Activated CD4-positive, CD25-positive, alpha-beta regulatory T cell (primary cell): ENCODE measurements at places on chromosomes 13 and 19.

DNA sequence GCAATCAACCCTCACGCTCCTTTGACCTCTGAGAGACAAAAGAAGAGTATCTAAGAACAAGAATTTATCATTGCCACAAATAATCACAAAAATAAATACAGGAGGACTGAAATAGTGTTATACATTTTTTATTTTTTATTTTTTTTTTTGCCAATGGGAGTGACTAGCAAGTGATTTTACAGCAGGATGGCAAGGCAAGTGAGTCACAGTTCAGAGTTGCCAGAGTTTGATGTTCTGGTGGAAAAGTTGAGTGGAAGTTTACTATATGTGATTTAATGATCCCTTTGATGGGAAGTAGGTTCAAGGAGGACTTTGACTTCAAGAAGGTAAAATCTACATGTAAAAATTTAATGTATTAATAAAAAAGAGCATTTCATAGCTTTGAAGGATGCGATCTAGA is 2691.4 kb downstream of the PCDH9 start:
- DNase-seq = no peak

GRCh38 chr13:106597749-106598395 is 29.9 kb upstream of the ARGLU1 start:
- DNase-seq = no peak

GRCh38 chr13:25625414-25625813 is 253.6 kb downstream of the ATP8A2 start:
- no peak for DNase-seq

DNA sequence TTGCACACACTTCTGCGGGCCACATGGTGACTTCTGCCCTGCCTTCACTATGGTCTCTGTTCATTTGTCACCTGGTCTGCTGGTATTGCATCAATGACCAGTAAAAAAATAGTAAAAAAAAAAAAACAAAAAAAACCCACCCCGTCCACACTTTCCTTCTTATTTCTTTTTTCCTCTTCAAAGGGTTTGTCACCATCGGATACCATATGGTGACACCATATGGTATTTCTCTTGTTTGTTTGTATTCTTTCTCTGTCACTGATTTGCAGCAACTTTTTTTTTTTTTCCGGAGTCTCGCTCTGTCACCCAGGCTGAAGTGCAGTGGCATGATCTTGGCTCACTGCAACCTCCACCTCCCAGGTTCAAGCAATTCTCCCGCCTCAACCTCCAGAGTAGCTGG is 26.2 kb upstream of the OR7C2 start:
- no peak for DNase-seq

GRCh38 chr19:7645163-7645562 is 8.3 kb downstream of the STXBP2 start:
- DNase-seq = no peak

- no peak for DNase-seq
Measured at GRCh38 chr13:113052206-113052605, 53.4 kb upstream of the F7 start.

GRCh38 chr19:54967611-54968010 is 1.4 kb downstream of the NLRP2 start:
- DNase-seq = no peak

GRCh38 chr13:46595885-46596275 is 42.9 kb downstream of the LRCH1 start:
- no peak for DNase-seq

GRCh38 chr19:29016926-29017760 is 195.8 kb downstream of the UQCRFS1 start:
- no peak for DNase-seq

DNA sequence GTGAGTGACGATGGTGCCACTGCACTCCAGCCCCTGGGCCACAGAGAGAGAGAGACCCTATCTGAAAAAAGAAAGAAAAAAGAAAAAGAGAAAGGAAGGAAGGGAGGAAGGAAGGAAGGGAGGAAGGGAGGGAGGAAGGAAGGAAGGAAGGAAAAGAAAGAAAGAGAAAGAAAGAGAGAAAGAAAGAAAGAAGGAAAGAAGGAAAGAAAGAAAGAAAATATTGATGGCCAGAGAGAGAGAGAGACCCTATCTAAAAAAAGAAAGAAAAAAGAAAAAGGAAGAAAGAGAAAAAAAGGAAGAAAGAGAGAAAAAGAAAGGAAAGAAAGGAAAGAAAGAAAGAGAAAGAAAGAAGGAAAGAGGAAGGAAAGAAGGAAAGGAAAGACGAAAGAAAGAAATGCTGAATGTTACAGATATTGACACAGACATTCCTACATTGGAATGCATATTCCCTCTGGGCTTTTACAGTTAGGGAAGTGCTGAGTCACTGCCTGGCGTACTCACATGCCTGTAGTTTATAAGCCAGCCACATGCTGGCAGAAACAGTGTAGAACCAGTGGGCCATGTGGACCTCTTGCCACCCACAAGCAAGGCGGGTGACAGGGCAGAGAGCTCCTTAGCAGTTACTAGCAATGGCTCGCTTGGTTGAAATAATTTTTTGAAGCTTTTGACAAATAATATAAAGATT is 34.6 kb upstream of the SLC46A3 start:
- DNase-seq = no peak

GRCh38 chr19:1243768-1244692 is 2.5 kb downstream of the ATP5F1D start:
- peak; percentile 82 for DNase-seq

- DNase-seq = no peak
Measured at GRCh38 chr13:73107970-73108369, 49.2 kb downstream of the KLF5 start.

DNA sequence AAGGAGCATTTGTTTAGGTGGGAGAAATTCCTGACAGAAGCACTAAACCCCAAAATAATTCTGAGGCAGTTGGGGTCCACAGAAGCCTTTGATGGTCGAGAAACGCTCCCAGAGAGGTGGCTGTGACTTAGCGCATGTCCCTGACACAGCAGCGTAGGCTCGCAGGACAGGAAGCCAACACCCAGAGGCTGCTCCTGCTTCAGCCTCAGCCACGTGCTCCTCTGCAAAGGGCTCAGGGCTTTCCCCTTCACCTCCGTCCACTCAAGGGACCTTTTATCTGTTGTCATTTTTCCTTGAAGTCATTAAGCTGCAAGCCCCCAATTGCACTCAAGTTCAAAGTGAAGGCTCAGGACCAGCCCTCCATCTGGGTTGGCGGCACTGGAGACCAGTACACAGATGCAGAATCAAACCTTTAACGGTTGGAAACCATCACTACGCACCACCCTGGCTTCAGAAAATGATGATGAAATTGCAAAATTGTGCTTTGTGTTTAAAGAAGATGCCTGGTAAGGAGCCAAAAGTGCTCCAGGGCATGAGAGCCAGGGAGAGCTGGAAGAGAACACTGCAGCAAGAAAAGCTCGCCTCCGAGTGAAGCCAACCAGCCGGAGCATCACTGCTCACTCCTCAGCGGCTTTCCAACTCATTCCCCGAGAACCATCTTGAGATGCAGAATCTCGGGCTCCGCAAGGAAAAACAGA is 219.6 kb downstream of the RAP2A start:
- DNase-seq = no peak

DNA sequence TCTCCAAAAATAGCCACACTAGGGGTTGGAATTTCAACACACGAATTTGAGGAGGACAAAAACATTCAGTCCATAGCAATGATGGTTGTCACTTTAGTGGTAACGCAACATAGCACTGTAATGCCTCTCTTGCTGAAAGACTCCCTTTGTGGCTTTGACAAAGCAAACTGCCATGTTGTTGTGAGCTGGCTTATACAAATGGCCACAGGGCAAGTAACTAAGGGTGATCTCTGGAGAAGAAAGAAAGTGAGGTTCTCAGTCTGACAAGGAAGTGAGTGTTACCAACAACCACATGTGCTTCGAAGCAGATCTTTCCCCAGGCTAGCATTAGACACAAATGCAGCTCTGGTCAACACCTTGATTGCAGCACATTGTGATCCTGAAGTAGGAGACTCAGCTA is 79.1 kb upstream of the PCDH17 start:
- no peak for DNase-seq

GRCh38 chr19:5679289-5680083 is 830 bp downstream of the MICOS13 start:
- no peak for DNase-seq
